ENCODE measurements at places on chromosomes 16 and 17. TPM values are rescaled to one million over a fixed set of nuclear protein-coding genes. Genes with fewer than 3 reads are reported as not detected.

HEXD gene
- total RNA-seq = 9.5 TPM

SCO1 gene
- total RNA-seq = 28.6 TPM

SBK1 gene
- 0.03 TPM for total RNA-seq

CAPNS2 gene
- total RNA-seq = 0.89 TPM

MMP25 gene
- not detected for total RNA-seq

SOX15 gene
- 0.26 TPM for total RNA-seq

EVPLL gene
- not detected for total RNA-seq

KCNAB3 gene
- total RNA-seq = 0.33 TPM

NKIRAS2 gene
- total RNA-seq = 42.9 TPM

TMEM238L gene
- not detected for total RNA-seq

KRTAP2-3 gene
- 0.56 TPM for total RNA-seq

DYNLRB2 gene
- total RNA-seq = not detected

WNT9B gene
- not detected for total RNA-seq

CCL7 gene
- 3.7 TPM for total RNA-seq

CIAPIN1 gene
- 34.0 TPM for total RNA-seq

GRIN2A gene
- total RNA-seq = 0.26 TPM

PRAC1 gene
- total RNA-seq = not detected

SLC16A5 gene
- total RNA-seq = 3.3 TPM

OR1A2 gene
- not detected for total RNA-seq

KCNH4 gene
- not detected for total RNA-seq

MYCBPAP gene
- 1.7 TPM for total RNA-seq

CD300LG gene
- total RNA-seq = not detected

DBNDD1 gene
- 1.9 TPM for total RNA-seq

CA5A gene
- not detected for total RNA-seq

LGALS9B gene
- total RNA-seq = not detected

SLC6A2 gene
- total RNA-seq = not detected
